Right atrium auricular region (tissue), 2 donors: ENCODE measurements at places on chromosomes 5 and 9. TPM values are rescaled to one million over a fixed set of nuclear protein-coding genes. Genes with fewer than 3 reads are reported as not detected.

DNA sequence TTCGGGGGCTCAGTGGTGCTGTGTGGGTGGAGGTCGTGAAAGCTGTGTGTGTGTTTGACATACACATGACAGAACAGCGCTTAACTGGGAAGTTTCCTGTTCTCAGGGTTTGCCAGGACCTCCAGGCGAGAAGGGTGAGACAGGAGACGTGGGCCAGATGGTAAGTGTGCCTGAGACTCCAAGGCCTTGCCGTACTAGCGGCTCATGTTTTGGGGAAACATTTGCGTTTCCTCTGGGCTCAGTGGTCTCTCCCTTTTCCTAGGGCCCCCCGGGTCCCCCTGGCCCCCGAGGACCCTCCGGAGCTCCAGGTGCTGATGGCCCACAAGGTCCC, 68.3 kb upstream of the FCN2 start:
- no peak for DNase-seq

- no peak for DNase-seq
Measured at GRCh38 chr5:3489239-3489843, 106.3 kb upstream of the IRX1 start.

- DNase-seq = no peak
Measured at GRCh38 chr5:61461417-61461816, 129.4 kb downstream of the ZSWIM6 start.

DNA sequence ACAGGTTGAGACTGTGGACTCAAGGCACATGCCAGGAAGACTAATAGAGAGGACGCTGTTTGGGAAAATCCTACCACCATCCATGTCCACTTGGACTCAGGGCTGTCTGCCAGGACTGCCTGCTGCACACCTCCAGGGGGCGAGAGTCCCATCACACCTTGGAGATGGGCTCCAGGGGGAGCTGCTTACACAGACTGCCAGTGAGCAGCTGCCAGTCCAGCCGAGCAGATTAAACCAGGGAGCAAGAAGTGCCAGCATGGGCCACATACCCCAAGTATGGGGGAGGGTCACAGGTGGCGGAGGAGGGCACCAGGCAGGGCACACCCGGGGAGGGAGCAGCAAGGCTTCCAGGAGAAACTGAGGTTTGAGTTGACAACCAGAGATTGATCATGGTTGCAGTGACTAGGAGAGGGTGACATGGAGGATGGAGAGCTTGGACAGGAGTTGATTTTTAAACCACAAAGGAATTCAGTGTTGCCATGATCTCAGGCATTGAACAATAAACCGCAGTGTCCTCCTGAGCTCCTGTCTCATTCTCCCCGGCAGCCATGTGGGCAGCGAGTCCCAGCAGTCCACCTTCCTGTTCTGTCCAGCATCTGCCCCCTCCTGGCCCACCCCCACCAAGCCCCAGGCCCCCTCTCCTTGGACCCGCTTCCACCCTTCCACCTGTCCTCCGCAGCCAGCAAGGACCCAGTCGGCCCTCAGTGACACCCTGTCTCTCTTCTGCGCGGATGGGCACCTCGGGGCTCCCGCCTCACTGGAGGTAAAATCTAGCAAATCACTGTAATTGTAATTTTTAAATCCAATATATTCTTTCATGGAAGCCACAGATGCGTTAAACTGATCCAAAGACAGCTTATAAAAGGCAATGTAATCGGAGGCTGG, 3.1 kb upstream of the VAV2 start:
- no peak for DNase-seq

GRCh38 chr5:72818866-72819534, 2.5 kb downstream of the TNPO1 start:
- peak; percentile 83 for DNase-seq

Gene CD180
- total RNA-seq = 0.26 TPM

Gene PHF24
- total RNA-seq = 0.67 TPM

Gene SEC24A
- total RNA-seq = 12.8 TPM

Gene CACNA1B
- total RNA-seq = 0.41 TPM
